Stimulated activated CD8-positive, alpha-beta memory T cell treated with anti-CD3 and anti-CD28 coated beads, Interleukin-4, amount 100 ng/mL, for 4 hours (primary cell): ENCODE measurements at places on chromosomes 2 and 18.

GRCh38 chr2:102050854-102051391, 59.2 kb downstream of the IL1R2 start:
- DNase-seq: no peak

- no peak for DNase-seq
Observed at GRCh38 chr2:128308889-128309279, 9.8 kb downstream of the HS6ST1 start.

- DNase-seq: no peak
Observed at GRCh38 chr2:68466778-68467076, 367 bp downstream of the FBXO48 start.

- no peak for DNase-seq
Observed at GRCh38 chr2:52311862-52312261, 1279.9 kb upstream of the NRXN1 start.

DNA sequence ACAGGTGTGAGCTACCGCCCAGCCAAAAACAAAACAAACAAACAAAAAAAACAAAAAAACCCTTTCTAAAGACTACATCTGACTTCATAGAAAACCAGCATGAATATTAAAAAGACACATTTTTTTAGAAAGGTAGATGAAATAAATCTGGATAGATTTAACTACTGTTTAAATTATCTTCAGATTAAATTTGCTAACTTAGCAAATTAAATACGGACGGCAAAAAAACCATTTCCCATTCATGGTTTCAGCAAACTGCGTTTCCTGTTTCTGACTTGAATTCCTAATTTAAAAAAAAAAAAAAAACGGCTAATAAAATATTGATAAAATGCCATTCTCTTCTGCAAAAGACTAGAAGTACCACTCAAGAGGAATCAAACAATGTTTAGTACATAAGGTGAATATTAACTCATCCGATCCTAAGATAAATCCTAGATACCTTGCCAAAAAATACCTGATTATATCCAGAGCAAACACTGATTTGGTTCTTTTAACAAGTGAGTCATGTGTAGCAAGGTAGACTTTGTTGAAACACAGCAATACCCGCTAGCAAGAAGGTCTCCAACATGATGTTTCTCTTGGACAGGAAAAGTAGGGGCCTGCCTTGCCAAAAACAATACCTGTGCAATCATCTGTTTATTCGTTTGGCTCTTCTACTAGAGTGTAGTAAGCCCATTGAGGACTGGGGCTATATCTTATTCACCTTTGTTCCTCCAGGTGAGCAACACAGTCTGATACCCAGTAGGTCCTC, 96.2 kb downstream of the BARD1 start:
- DNase-seq: no peak

DNA sequence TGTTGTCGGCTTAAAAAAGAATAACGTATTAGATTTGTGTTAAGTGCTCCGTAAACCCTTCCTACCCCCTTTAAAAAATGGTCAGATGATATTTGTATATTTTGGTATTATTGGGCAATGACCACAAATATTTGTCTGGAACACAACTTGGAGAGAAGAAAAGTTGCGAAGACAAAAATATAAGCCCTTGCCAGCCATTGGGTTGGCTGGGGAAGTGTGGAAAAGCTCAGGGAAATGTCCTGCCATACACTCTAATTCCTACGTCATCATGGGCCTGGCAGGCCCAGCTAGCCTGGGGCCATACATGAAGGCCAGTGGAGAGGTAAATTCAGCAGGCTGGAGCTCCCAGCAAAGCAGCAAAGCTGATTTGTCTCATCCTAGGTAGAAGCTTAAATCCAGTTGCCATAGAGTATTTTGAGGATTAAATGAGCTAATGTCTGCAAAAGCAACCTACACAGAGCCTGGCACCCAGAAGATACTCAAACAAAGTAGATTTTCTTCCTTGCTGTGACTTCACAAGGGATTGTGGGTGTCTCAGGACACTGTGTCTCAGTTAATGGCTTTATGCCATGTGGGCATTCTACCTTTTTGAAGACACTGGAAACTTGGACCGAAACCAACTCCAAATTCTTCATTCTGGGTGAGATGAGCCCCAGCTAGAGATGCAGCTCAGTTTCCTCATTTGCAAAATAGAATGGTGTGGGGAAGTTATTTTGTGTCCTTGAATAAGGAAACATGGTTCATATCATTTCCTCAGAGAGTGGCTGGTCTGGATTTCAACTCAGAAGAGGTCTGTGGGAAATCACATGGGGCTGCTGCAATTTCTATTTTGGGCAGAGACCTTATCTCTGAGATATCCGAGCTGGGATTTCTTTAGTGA, 87.9 kb upstream of the MAP4K3 start:
- DNase-seq: no peak

- DNase-seq: no peak
Observed at GRCh38 chr18:36149514-36150289, 20.0 kb downstream of the ELP2 start.
